Liver (tissue), 10 donors: ENCODE measurements at places on chromosomes 11 and 22. TPM values are rescaled to one million over a fixed set of nuclear protein-coding genes. Genes with fewer than 3 reads are reported as not detected.
A peak's percentile ranks its signal among the peaks of the same experiment; 100 is the strongest.

Gene C11orf52
- polyA plus RNA-seq = 9.6 TPM

Gene PATE4
- polyA plus RNA-seq = not detected

Gene CREBZF
- polyA plus RNA-seq = 12.3 TPM

Gene PGA4
- polyA plus RNA-seq = not detected

Gene SERPING1
- polyA plus RNA-seq = 2,487 TPM

Gene RHOG
- 21.9 TPM for polyA plus RNA-seq

Gene TENM4
- polyA plus RNA-seq = 0.02 TPM

Gene PGA3
- polyA plus RNA-seq = 0.54 TPM

DNA sequence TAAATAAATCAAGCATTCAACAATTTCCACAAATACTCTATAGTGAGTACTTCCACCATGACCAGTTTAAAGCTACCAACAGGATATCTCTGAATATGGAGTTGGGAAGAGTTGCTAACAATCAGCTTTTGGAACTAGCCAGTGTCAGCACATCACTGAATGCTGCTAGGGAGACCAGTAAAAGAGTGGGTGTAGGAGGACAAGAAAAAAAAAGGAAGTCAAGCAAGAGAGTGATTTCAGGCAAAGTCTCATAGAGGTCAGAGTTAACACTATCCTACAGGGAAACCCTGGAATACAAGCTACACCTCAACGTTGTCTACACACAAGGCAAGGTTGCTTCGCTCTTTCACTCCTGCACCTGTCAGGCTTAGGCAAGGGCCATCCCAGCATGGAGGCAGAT lies 24.2 kb downstream of the EIF3F start:
- H3K27ac ChIP-seq = no peak overlapping the region
- no peaks in the 10 kb centered on the region for H3K36me3 ChIP-seq
- H3K4me3 ChIP-seq = no peak overlapping the region
- peak; percentile 16 for DNase-seq
- no peaks in the 10 kb centered on the region for H3K4me1 ChIP-seq

- no peaks in the 10 kb centered on the region for H3K36me3 ChIP-seq
- H3K27ac ChIP-seq = peak overlapping the region; percentile 19
- DNase-seq = peak; percentile 29
- peaks cover 2% of the 10 kb centered on the region for H3K4me1 ChIP-seq
Observed at GRCh38 chr22:29152045-29152953, 53.4 kb upstream of the EMID1 start.

DNA sequence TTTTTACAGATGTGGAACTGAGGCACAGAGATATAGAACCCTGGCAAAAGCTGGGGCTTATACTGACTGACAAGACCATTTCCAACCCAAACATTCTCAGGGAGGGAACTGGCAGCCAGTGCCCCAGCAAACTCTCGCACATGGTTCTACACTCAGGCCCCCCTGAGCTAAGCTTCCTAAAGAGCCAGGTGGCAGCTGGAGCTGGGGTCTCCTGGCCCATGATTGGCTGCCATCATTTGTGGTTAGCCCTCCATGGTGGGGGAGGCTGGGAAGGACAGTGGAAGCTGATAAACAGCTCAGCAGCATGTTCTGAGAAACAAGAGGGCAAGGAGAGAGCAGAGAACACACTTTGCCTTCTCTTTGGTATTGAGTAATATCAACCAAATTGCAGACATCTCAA lies at the start of gene RAG1:
TSS of gene RAG1 (plus strand) at position 314 of the 400 bp plus-strand sequence. CDS start 5,298 bp downstream, outside the sequence.
- H3K4me1 ChIP-seq = no peaks in the 10 kb centered on the region
- no peak for DNase-seq
- no peaks in the 10 kb centered on the region for H3K27me3 ChIP-seq
- no peaks in the 10 kb centered on the region for H3K36me3 ChIP-seq

- no peak for DNase-seq
- H3K4me3 ChIP-seq = no peak within 1 kb of the TSS
- no peak within 1 kb of the TSS for H3K27ac ChIP-seq
- H3K36me3 ChIP-seq = no peaks in the 10 kb centered on the region
- no peaks in the 10 kb centered on the region for H3K27me3 ChIP-seq
Observed at GRCh38 chr22:41951898-41952474, at the start of gene SMIM45. SMIM45 (plus strand) TSS chr22:41952150.

DNA sequence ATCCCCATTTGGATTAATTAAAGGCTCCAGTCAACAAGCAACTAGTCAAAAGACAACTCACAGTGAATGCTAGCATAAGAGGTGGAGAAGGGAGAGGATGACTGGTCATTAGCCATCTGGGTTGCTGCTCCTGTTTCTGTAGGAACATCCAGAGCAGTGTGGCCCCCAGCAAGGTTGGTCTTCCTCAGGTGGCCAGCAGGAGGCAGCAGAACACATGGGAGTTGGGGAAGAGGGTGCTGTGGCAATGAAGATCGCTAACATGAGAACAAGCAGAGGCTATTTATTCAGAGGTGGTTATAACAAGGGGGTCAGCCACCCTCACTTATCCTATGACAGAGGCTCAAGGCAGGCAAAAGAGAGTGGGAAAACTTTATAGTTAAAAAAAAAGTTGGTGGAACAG lies 21.3 kb downstream of the IZUMO1R start:
- no peaks in the 10 kb centered on the region for H3K27me3 ChIP-seq
- H3K27ac ChIP-seq = no peak overlapping the region
- H3K36me3 ChIP-seq = no peaks in the 10 kb centered on the region
- H3K4me1 ChIP-seq = no peaks in the 10 kb centered on the region
- H3K4me3 ChIP-seq = no peak overlapping the region
- peak; percentile 56 for DNase-seq

DNA sequence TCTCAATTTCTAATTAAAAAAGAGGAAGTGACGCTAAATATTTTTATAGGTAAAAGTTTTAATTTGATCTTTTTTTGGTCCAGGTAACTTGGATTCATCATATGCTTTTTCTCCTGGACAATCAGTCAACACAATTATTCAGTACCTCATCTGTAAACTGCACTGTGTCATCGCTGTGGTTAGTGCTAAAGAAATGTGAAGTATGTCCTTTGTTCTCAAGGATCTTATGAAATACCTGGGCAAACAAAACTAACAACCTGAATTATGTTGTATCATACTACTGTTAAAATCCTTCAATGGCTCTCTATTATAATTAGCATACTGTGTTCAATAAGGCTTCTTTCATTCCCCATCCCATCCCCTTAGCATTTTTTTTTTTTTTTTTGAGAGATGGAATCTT lies 19.9 kb upstream of the SCN3B start:
- no peak overlapping the region for H3K27ac ChIP-seq
- no peak for DNase-seq
- H3K36me3 ChIP-seq = no peaks in the 10 kb centered on the region
- no peak overlapping the region for H3K4me3 ChIP-seq
- H3K27me3 ChIP-seq = no peaks in the 10 kb centered on the region

- DNase-seq = no peak
- no peaks in the 10 kb centered on the region for H3K36me3 ChIP-seq
Observed at GRCh38 chr11:124839128-124839971, 25.9 kb upstream of the ROBO3 start.

- H3K4me1 ChIP-seq = no peaks in the 10 kb centered on the region
- no peak for DNase-seq
- H3K36me3 ChIP-seq = no peaks in the 10 kb centered on the region
- no peak overlapping the region for H3K27ac ChIP-seq
- H3K4me3 ChIP-seq = no peak overlapping the region
Observed at GRCh38 chr11:109770323-109770722, 322.9 kb upstream of the ZC3H12C start.
